Activated T-cell treated with anti-CD3 and anti-CD28 coated beads, Interleukin-2, amount 50 U/mL, for 1 hour (primary cell): ENCODE measurements at places on chromosomes 5 and 9.

- DNase-seq, result no peak
These were observed 493.5 kb downstream of the MTRR start for GRCh38 chr5:8362495-8362894.

DNA sequence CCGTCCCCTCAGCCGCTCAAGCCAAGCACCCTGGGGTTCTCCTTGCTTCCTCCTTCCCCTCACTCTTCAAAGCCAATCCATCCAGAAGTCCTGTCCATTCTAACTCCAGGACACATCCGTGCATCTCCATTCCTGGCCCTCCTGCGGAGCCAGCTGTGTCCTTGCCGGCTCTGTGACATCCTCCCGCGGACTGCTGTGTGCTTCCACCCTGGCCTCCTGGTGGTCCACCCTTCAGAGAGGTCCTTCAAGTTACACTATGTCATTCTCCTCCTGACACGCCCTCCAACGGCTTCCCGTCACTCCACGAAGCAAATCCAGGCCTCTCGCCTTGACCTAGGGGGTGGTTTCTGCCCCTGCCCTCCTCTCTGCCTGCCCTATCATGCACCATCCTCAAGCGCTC lies 13.0 kb upstream of the SCGB3A1 start:
- no peak for DNase-seq

DNA sequence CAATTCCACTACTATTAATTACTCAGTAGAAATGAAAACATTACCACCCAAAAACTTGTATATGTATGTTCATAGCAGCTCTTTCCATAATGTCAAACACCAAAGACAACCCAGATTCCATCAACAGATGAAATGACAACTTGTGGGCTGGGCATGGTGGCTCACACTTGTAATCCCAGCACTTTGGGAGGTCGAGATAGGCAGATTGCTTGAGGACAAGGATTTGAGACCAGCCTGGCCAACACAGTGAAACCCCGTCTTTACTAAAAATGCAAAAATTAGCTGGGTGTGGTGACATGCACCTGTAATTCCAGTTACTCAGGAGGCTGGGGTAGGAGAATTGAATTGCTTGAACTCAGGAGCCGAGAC lies 11.5 kb downstream of the UIMC1 start:
- DNase-seq, result no peak

DNA sequence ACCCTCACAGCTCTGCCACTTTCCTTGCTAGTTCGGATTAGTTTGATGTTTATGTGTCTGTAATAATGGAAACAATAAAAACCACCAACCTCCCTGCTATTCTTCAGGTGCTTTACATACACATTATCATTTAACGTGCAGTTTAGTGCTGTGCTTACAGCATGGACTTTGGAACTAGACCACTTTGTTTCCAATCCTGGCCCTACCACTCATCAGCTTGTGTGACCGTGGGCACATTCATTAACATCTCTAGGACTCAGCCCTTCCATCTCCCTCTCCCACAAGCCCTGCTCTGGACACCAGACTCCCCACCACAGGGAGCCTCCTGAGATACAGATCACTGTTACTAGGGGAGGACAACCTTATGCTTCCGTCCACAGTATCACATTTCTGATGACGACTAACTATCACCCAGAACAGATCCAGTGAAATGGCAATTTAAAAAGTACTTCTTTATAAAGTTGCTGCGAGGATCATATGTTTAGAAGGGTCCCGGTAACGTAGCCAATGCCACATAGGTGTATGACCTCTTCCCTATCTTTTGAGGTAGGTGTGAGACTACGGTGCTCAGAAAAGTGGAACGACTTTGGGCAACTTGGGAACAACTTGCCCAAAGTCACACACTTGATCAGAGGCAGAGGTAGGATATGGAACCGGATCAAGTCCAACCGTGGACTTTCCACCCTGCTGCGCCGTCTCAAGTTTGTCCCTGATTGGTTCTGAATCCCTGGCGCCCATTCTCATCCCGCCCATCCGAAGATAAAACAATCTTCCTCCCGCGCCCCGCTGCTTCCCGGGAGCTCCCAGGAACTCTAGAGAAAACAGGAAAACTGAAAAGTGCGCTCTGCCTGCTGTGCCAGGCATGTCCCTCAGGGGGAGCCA lies 132.4 kb upstream of the NIPBL start:
- DNase-seq, result no peak

DNA sequence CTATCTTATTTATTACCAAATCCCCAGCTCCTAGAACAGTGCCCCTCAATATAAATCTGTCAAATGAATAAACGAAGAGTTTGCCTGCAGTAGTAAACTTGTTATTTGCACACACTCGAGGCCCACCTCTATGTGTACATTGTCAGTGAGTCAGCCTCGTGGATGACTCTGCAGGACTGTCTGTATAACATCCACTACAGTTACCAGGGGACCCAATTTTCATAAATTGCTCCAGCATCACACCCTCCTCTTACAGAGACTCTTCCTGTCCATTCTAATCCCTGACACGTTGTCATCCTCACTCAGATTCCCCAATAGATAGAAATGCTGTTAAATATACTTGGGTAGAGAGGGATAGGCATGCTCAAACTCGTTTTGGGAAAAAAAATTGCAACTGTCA lies 478.5 kb downstream of the RAB3C start:
- no peak for DNase-seq

- no peak for DNase-seq
These were observed 98.7 kb downstream of the MED10 start for GRCh38 chr5:6279607-6280006.

GRCh38 chr5:72222521-72222920 lies 97.5 kb downstream of the MRPS27 start:
- DNase-seq, result no peak

DNA sequence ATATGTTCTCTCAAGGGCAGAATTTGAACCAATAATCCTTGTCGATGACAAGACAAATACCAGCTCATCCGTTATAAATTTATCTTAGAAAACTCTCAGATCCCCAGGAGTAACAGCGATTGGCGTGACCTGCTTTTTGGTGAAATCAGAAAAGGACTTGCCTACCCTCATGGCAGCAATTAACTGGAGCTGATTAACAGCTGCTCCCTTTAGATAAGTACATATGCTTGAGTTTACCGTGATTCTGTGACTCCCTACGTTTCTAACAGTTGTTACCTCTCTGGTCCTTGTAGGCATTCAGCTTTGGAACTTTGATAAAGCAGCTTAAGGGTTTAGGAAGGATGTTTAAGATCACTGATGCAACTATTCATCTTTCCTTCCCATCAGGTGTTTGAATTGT lies 2.6 kb downstream of the INVS start:
- no peak for DNase-seq

GRCh38 chr5:143337946-143338345 lies 65.5 kb downstream of the NR3C1 start:
- DNase-seq, result no peak
